ENCODE measurements at places on chromosomes 11 and 22.

- no peak for DNase-seq
These were observed 30.9 kb downstream of the LRRC32 start for GRCh38 chr11:76639621-76640020.

DNA sequence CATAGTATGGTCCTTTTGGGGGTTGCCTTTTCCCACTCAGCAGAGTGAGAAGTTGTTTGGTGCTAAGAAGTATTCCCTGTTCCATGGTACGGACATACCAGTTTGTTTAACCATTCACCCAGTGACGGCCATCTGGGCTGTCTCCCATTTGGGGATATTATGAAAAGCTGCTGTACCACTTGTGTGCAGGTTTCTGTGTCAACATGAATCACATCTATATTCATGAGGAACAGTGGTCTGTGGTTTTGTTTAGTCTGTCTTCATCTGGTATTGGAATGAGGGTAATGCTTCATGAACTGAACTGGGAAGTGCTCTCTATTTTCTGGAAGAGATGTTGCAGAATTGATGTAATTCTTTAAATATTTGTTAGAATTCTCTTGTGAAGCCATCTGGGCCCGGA is 89.5 kb downstream of the TRMU start:
- DNase-seq = no peak

- no peak for DNase-seq
These were observed 643.6 kb downstream of the ETS1 start for GRCh38 chr11:127943763-127944162.

DNA sequence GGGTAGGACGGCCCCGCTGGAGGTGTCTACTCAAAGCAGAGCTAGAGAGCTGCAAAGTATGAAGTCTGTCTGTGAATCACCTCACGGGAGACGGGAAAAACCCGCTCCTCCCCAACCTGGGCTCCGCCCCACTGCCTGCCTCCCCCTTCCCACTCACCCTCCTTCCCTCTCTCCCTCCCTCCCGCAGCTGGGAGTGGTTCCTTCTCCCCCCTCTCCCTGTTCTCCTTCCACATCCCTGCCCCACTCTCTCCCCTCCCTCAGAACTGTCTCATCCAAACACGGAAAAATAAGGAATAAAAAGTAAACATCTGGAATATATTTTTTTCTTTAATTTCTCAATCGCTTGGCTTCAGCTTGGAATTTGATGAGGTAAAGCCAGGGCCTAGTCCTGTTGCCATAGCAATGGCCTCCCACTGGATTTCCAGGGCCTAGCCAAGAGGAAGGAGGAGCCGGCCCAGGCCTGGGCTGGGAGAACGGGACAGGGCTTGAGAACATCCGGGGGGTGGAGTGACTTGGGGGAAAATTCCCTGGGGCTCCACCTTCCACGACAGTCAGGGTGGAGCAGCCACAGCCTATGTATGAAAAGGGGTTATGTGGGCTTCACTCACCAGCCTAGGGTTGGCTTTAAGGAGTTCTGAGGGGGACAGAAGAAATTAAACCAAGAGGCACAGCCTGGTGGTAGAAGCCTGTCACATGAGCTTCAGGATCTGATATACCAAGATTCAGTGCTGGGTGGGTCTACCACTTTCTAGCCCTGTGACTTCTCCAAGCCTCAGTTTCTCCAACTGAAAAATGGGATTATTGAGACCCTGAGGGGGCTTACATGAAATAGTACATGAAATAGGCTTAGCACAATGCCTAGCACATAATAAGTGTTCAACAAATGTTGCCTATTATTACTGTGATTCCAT is 2.2 kb downstream of the TNKS1BP1 start:
- DNase-seq = no peak

GRCh38 chr11:121435132-121435531 is 17.0 kb upstream of the SORL1 start:
- no peak for DNase-seq

GRCh38 chr22:30036656-30037055 is 43.6 kb upstream of the HORMAD2 start:
- DNase-seq = no peak

DNA sequence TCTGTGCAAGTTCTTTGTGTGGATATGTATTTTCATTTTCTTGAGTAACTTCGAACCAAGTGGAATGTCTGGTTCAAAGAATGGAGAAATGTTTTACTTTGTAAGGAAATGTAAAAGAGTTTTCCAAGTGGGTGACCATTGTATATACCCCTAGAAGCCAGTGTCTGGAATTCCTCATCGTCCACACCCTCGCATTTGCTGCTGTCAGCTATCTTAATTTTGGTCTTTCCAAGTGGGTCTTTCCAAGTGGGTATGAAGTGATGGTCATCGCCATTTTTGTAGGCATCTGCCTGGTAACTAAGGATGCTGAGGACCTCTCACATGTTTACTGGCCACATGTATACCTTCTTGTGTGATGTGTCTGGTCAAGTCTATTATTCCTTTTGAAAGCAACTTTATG is 547.5 kb downstream of the TBC1D22A start:
- DNase-seq = no peak

DNA sequence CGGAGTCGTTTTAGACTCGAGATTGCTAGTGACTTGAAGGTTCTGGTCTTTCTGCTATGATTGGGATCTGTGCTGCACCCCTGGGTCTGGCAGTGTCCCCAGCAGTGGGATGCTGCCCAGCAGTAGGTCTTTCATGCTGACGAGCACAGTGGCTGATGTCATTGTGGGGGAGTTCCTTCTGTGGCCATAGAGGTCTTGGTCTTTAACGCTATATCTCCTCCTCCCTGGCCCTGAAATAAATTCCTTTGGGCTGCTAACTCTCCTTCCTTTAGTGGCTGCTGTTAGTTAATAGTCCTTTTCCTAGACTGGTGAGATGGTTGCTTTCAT is 136.3 kb downstream of the TEAD1 start:
- no peak for DNase-seq

DNA sequence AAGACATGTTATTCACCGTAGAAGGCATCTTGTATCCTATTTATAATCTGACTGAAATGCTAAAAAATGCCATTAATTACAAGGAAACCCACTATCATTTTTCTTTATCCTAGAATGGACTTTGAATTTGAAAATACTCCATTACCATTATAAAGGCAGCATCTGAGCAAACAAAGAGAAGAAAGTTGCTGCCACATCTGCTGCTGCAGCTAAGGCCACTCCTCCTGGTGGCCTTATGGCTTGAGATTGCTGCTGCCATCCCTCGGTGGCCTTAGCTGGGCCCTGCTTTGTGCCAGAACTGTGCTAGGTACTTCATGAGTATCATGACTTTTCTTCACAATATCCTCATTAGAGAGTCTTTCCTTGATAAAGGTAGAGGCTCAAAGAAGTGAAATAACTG is 1210.1 kb upstream of the TENM4 start:
- DNase-seq = no peak

- no peak for DNase-seq
These were observed 12.6 kb upstream of the FJX1 start for GRCh38 chr11:35605706-35606105.

- DNase-seq = no peak
These were observed 46.7 kb upstream of the SCUBE2 start for GRCh38 chr11:9138133-9138453.

GRCh38 chr22:36323855-36324331 is 63.9 kb downstream of the MYH9 start:
- DNase-seq = no peak

DNA sequence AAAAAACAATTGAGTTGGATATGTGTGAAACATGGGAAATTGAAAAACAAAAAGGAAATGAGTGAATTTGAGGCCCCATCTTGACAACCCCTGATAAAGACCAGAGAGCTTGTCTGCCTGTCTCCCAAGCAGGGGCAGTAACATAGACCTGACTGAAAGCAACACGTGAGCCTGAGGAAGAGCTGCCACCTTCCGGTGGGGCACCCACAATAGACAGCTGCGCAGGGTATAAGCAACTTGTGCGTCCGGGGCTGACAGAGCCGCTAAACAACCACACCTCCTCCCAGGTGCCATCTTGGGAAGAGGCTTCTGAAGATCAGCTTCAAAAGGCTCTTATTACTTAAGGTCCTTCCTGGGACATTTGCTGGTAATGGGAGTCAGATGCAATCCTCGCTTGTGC is 166.8 kb downstream of the NTM start:
- no peak for DNase-seq

DNA sequence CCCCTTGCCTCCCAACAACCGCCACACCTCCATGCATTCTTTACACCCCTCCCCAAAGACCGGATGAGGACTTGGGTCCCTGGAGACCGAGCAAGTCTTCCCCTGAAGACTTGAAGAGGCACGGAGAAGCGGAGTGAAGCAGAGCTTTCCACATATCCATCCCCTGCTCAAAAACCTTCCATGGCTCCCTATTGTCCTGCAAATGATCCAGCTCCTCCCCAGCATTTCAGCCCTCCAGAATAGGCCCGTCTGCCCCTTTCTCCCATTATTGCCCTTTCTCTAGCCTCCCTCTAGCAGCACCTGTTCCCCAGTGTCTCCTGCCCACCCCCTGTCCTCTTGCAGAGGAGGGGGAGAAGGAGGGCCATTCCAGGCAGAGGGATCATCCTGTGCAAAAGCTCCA is 59.8 kb downstream of the CYTH4 start:
- DNase-seq = no peak

DNA sequence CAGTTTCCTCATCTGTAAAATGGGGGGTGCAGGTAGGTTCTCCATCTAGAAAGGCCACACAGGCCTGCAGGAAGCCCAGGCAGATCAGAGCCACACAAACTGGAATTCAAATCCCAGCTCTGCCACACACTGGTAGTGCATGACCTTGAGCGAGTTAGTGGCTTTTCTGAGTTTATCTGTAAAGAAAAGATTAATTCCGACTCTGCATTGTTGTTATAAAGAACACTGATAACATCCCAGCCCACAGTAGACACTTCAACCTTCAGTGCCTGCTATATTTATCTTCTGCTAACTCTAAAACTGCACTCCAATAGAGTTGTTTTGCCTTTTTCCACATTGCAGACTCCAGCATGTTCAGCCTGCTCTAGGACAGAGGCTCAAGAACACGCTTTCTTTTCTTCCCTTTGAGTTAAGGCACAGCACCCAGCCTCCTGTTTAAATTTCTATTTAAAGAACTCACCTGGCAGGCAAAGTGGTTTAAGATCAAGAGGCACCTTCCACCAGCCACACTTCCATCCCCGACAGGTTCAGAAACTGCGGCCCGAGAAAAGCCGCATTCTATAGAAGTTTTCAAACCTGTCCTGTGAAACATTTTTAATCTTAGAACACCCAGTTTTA is 133.9 kb downstream of the PLEKHA7 start:
- no peak for DNase-seq

DNA sequence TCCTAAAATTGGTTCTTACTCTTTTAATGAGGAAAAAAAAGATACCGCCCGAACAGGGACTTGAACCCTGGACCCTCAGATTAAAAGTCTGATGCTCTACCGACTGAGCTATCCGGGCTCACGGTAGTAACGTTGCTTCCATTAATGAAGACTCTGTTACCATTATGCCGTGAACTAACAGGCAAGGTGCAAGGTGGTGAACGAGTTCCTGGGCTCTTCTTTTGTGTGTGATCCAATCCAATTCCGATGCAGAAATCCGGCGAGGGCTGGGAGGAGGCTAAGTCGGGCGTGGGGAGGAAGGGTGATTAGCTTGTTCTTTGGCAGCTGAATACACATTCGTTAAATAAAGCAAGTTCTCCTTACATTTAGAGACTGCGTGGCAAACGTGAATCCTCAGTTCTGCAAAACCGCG is 49.0 kb downstream of the OR4D9 start:
- peak; percentile 84 for DNase-seq

DNA sequence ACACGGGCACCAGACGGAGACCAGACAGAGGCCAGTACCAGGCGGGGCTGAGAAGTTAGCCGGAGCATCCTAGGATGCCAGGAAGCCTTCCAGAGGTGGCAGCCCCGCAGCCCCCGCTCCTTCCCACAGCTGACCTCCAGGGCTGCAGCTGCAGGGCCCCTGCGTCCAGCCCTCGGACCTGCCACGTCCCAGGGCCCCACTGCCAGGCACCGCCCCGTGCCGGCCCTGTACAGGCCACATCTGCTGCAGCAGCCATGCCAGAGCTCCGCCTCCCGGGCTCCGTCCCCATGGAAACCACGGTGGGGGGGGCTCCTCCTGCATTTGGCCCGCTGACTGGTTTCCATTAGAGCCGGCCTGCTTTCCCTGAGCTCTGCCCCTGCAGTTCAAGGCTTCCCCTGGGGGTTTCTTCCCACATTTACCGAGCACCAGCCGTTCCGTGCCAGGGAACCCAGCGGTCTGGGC is 62.5 kb upstream of the PPARA start:
- DNase-seq = no peak

DNA sequence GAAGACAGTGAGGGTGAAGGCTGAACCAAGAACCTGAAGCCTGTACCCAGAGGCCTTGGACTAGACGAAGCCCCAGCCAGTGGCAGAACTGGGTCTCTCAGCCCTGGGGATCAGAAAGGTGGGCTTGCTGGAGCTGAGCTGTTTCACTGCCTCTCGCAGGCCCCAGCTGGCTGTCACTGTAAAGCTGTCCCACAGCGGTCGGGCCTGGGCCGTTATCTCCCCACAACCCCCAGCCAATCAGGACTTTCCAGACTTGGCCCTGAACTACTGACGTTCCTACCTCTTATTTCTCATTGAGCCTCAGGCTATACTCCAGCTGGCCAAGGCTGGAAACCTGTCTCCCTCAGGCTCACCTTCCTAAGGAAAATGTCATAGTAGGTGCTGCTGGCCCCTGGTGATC is 4.1 kb downstream of the PPP1CA start:
- DNase-seq = no peak

DNA sequence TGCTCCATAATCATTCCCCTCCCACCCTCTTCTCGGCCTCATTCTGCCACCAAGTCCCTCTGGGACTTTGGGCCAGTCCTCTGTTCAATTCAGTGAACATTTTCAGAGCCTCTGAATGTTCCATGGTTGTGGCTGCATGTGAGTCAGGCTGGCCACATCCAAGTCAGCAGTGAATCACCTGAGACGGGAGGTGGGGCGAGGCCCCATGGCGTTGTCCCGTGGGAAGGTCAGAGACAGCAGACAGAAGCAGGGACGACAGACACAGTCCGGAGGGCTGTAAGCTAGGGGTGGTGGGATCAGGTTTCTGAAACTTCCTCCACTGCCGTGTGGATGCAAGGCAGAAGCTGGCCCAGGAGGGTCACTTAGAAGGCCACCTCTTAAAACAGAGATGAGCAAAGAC is 324.8 kb downstream of the MN1 start:
- DNase-seq = no peak

GRCh38 chr11:132123449-132123848 is 753.0 kb downstream of the NTM start:
- no peak for DNase-seq

DNA sequence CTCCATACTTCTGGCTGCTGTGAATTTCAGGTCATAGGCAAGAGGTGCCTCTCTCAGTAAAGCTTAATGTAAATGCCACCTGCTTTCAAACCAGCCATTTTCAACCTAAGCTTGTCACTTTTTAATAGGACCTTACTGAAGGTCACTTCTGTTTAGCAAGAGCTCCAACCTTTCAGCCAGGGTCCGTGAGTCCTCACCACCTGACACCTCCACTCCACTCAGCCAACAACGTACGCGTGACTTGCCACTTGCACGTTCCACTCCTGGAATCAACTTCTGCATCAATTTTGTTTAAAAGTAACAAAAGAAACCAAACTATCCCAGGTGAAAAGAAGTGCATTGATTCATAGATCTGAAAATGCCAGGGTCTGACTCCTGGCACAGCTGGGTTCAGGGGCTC is 114.4 kb downstream of the TRIM29 start:
- DNase-seq = no peak

Measured in CD4-positive, alpha-beta T cell treated with Interleukin-12 subunit alpha and Interleukin-12 subunit beta, for 1 hour (primary cell).